ENCODE measurements at places on chromosomes 12 and 14.

- DNase-seq: no peak
Observed at GRCh38 chr14:63993992-63994391, 141.2 kb downstream of the SYNE2 start.

GRCh38 chr12:110421701-110422100 lies 18.2 kb upstream of the ANAPC7 start:
- no peak for DNase-seq

DNA sequence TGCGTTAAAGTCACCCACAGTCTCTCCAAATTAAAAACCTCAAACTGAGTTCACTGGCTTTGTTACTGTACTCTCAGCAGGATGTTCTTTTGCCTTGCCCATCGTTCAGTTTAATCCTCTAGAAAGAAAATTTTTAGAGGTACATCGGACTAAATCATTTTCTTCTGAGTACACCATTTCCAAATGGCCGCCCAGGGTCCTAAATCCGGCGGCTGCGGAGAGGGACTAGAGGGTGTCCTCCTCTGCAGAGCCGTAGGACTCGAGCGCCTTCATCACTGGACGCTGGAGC lies 1.4 kb downstream of the LIN7A start:
- no peak for DNase-seq

GRCh38 chr14:70641548-70642302 lies at the start of gene TTC9:
Gene TTC9, plus strand, starts transcription at chr14:70641916. Its CDS starts 214 bp downstream, at chr14:70642130.
- peak; percentile 29 for DNase-seq

GRCh38 chr14:86357876-86358275 lies 827.9 kb downstream of the FLRT2 start:
- DNase-seq: no peak

GRCh38 chr12:94640134-94640928 lies 10.0 kb downstream of the TMCC3 start:
- no peak for DNase-seq

DNA sequence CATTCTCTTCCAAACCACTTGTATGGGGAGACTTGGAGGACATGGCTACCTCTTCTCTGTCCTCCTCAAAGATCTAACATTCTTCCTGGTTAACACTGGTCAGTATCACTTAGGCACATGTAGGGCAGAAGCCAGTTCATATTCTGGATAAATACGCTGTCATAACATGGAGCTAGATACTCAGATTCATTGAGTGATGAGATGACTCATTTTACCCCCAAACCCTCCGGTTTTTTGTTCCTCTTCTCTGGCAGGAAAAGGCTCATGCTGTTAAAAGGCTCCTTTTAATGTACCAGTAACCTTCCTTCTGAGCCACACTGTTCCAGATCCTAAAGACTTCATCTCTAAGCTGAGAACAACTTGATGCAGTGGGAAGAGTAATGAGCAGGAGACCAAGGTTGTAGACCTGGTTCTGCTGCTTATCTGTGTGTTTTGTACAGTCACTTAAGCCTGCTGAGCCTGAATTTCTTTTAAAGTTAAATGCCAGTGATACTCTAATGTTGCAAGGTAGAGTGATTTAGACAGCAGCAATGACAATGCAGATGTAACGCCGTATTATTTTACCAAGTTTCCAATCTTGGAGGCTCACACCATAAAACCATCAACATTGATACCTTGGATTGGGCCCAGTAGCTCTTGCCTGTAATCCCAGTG lies 57.3 kb upstream of the ELK3 start:
- no peak for DNase-seq

DNA sequence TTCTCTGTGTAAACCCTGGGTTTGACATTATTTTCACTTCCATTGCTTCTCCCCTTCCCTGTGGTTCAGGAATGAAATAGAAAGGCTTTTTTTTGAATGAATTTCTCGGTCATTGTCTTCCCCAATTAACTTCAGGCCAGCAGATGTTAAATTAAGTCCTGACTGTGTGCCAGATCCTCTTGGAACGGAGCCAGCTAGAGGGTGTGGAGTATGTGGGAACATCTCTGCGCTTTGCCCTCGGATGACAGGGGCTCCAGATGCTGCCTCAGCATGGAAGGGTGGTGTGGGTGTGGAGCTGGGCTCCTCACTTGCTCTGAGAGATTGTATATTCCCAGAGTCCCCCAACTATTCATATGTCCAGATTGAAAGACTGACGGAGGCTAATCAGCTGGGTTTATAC lies 13.1 kb downstream of the KRT85 start:
- DNase-seq: no peak

DNA sequence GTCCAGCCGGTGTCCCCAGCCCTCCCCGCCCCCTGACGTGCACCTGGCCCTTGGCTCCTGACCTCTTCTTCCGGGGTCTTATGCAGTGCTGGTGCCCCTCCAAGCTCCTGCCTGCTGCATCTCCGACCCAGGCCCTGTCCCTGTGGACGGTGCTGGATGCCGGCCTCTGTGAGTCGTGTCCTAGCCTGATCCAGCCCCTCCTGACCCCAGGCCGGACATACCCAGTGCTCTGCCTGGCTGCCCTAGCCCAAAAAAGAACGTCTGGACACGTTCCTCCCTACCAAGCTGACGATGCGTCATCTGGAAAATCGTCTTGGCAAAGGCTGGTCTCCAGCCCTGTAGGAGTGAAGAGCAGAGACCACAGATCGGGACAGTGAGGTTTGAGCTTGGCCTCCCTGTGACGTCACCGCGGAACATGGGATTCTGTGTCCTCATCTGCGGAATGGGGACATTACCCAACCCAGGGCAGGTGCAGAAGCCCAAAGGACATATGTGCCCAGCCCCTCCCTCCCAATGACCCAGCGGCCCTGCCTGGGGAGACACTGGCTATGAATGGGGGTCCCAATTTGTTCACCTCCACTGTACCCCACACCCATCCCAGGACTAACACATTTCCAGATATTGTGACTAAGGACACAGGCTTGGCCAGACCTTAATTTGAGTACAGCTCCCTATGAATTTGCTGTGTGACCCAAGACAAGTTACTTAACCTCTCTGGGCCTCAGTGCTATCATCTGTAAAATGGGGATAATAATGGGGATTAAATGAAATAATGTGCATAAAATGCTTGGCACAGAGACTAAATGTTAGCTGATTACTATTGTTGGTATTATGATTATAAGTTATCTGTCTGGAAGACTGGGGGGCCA lies 51.0 kb upstream of the BCL11B start:
- DNase-seq: no peak

DNA sequence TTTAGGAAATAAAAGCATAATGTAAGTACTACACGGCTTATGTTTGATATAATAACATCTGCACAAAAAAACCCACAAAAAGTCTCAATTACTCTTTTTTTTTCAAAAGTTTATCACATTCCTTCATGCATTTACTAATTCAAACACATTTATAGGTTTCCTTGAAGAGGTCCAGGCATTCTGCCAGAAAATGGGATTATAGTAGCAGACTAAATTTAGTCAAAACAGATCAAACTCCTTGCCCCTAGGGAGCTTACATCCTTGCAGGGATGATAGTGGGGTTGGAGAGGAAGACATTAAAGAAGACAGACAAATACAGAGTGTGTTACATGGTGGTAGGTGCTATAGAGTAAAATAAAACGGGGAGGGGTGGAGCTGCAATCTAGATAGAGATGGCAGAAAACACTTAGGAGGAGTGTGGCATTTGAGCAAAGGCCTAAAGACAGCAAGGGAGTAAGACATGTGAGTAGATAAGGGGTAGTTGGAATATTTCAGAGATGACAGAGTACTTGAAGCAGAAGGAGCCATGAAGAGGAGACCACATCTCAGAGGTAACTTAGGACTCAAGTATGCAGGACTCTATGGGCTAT lies 266.9 kb downstream of the PPFIA2 start:
- DNase-seq: no peak

DNA sequence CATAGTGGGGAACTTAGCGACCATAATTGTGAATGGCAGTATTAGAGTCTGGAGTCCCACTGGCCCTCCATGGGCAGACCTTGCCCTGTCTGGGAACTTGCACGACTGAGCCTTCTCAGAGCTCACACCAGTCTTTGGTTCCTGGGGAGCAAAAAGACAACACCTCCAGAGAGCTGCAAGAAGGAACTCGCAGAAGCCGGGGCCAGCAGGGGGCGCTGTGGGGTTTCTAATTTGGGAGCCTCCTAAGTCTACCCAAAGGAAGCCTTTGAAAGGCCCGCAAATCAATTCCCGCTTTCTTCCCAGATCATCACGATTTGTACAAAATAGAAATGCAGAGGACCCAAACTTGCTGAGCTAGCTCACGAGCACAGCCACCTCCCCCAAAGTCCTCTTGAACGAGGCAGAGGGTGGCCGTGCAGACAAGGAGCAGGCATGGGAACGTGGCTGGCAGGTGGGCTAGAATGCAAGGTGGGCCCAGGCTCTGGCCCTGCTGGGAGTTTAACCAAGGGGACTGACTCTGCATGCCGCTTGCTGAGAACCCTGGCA lies 46.3 kb upstream of the FBXO21 start:
- DNase-seq: peak; percentile 23

Measured in activated gamma-delta T cell (primary cell).